ENCODE measurements at places on chromosomes 11 and 22.

GRCh38 chr11:3865388-3866193 lies 10.1 kb downstream of the STIM1 start:
- no peak for DNase-seq

- DNase-seq, result no peak
Observed at GRCh38 chr11:63747011-63747410, 21.6 kb downstream of the ZFTA start.

GRCh38 chr11:19201737-19202605 lies at the start of gene CSRP3:
CSRP3 (minus strand) TSS chr11:19201983; CDS start chr11:19192448, 9,535 bp downstream.
- DNase-seq, result no peak

GRCh38 chr11:14930369-14930768 lies 38.3 kb upstream of the CYP2R1 start:
- DNase-seq, result no peak

DNA sequence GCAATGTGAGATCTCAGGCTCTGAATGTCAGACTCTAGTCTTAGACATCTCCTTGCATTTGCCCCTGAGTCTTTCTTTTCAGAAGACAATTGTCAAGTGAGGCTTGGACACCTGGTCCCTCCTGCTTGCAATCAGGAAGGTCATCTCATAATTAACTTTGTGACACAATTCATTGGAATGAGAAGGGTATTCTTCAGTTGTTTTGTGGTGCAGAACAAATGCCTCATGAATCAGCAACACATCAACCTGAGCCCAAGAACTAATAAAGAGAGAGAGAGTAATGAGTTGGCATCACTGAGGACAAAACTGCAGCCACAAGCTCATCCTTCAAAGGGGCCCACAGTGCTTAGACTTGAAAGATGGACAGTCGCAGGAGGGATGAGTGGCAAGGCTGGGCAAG lies 375.8 kb downstream of the INSC start:
- no peak for DNase-seq

DNA sequence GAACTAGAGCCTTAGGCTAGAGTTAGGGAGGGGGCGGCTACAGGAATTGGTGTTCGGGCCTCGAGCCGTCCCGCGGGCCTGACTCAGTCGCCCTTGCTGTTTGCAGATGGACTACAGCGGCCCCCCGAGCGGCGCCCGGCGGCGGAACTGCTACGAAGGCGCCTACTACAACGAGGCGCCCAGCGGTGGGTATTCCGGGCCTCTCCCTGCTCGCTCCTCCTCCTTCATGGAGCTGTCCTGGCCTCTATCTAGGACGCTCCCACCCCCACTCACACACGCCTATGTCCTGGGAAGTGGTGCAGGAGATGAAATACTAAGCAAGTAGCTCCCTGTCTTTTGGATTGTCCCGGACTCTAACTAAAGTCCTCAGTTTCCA lies 1.4 kb downstream of the MYOD1 start:
- DNase-seq, result no peak

DNA sequence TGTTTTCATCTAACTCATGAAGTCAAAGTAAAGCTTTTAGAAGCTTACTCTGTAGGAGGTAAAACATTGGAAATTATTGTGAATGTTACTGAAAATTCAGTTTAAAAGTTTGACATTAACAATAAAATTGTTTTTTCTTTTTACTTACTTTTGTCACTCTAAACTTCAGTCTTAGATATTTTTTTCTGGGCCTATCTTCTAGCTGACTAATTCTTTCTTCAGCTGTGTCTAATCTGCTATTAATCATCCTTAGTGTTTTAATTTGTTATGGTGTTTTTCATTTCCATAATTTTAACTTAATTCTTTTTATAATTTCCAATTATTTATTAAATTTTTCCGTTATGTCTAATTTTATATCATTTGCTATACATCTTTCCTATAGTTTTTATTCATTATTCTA lies 35.0 kb downstream of the IL10RA start:
- DNase-seq, result no peak

GRCh38 chr11:91650802-91651201 lies 573.8 kb upstream of the FAT3 start:
- no peak for DNase-seq

GRCh38 chr11:33160136-33160535 lies 1.1 kb downstream of the CSTF3 start:
- DNase-seq, result no peak

- DNase-seq, result no peak
Observed at GRCh38 chr11:47938791-47939560, 41.4 kb upstream of the PTPRJ start.

Measured in activated CD4-positive, alpha-beta T cell treated with anti-CD3 and anti-CD28 coated beads, Interleukin-2, amount 50 U/mL, for 4 hours (primary cell).